ENCODE measurements at places on chromosomes 4 and X. TPM values are rescaled to one million over a fixed set of nuclear protein-coding genes. Genes with fewer than 3 reads are reported as not detected.

DNA sequence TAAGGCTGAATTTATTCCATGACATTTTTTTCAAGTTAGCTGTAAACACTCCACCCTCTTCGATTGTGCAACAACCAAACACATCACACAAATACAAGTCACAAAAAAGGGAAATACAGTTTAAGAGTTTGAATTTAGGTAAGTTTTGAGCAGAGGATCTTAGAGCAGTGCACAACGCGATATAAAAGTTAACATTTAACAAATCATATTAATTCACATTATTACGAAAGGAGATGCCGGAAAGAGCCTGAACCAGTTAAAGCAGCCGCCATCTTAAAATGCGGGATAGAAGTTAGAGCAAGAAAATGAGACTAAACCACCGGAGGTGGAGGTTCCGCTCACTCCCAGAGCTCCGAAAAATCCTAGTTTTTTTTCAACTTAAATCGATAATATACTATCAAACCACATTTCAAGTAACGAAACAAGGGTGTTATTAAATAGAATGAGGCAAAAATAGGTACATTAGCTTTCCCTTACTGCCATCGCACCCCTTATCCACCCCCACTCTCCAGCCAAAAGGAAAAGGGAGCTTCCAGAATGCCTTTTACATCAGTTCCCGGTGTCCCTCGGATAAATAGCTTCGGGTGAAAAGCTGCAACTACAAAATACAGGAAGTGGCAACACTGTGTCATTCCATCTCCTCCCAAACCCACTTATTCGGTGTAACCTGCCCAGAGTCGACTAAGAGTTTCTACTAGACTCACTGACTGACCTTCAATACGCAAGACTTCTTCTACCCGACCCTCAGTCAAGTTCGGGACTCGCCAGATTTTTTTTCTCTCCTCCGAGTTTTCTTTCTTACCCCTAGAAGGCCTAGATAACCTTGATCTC, 1.9 kb downstream of the UBE2D3 start:
- DNase-seq, result no peak

DNA sequence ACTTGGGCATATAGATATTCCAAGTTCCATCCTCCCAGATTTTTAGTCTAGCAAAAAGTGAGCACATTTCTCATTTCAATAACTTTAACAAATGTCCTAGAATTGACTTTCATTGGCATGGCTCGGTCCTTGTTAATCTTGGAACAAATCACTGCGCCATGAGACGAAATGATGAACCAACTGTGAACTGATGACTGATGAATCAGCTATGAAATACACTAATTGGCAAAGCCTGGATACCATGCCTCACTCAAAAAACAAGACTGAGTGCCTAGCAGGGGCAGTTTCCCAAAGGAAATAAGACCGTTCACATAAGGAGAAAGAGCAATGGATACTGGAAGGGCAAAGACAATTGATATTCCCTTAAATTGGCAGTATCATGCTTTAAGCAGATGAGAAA, 248.6 kb upstream of the VEGFC start:
- no peak for DNase-seq

DNA sequence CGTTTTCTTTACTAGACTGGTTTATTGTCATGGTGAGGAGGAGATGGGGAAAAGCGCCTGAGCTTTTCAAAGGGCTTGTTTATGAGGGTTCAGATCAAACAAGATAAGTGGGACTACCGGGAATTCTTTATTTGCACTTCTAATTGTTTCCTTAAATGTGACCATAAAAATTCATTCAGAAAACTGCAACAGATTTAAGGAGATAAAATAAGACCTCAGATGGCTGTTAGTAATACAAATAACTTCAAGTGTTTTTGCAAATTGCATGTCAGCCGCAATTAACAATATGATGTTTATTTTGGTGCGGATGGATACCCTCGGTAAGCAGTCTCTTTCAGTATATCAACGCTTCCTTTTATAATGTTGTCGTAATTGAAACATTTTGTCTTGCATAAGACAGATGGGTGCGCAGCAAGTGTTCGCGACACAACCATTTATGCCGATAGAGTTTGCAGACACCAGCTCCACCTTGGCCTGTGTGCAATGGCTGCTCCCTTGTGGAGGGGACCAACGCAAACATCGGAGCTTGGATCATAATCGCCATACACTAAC, 151.0 kb downstream of the C4orf33 start:
- no peak for DNase-seq

GRCh38 chr4:72631296-72631695, 62.3 kb upstream of the ADAMTS3 start:
- no peak for DNase-seq

DNA sequence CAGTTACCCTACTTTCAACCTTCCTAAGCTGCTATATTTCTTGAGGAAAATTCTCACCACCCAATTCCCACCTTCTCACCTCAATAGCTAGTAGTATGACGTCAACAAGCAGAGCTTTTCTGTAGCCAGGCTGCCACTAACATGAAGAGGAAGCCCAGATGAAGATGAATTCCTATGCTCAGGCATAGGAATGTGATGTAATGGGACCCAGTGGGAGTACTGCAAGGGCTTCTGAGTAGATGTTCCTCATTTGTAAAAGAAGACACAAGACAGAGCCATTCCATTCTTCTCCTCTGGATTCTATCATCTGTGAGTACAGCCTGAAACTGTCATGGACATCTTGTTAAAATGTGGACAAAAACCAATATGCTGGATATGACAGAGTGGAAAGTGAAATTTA, 81.6 kb upstream of the KLF3 start:
- DNase-seq, result no peak

DNA sequence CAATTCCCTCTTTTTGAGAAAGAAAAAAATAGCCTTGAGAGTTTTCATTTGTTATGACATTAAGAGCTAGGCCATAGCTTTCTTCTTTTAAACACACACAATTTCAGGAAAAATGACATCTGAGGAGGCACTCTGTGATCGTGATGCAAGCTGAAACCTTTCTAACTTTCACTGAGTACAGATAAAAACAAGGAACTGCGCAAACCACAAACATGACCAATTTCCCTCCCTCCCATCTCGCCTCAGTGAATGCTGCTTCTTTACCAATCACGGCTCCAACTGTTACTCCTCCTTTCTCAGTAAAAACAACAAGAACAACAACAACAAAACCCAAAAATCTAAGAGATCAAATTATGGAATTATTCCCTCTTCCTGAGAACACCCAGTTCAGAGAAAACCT, 626.8 kb downstream of the TLL1 start:
- DNase-seq, result no peak

- DNase-seq, result no peak
These were observed 10.3 kb downstream of the CENPI start for GRCh38 chrX:101108284-101108683.

- DNase-seq, result no peak
These were observed 72.8 kb upstream of the INTU start for GRCh38 chr4:127559981-127560380.

DNA sequence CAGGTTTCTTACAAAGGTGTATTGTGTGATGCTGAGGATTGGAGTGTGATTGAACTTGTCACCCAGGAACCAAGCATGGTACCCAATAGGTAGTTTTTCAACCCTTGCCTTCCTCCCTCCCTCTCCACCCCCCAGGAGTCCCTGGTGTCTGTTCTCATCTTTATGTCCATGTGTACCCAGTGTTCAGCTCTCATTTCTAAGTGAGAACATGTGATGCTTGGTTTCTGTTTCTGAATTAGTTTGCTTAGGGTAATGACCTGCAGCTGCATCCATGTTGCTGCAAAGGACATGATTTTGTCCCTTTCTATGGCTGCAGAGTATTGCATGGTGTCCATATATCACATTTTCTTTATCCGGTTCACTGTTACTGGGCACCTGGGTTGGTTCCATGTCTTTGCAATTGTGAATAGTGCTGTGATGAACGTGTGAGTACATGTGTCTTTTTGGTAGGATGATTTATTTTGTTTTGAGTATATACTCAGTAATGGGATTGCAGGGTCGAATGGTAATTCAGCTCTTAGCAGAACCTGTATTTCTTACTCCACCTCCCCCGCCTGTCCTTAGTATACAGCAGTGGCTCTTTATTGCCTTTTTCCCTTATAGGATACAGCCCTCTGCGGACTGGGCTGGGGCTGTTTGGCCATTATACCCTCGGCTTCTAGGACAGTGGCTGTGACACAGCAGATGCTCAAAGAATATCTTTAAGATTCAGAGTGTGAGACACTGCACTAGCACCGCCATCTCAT, 145.4 kb downstream of the PTTG2 start:
- no peak for DNase-seq

- DNase-seq, result no peak
These were observed 22.8 kb upstream of the TLR2 start for GRCh38 chr4:153661215-153661822.

The MAGEA2 gene
- total RNA-seq, result not detected

DNA sequence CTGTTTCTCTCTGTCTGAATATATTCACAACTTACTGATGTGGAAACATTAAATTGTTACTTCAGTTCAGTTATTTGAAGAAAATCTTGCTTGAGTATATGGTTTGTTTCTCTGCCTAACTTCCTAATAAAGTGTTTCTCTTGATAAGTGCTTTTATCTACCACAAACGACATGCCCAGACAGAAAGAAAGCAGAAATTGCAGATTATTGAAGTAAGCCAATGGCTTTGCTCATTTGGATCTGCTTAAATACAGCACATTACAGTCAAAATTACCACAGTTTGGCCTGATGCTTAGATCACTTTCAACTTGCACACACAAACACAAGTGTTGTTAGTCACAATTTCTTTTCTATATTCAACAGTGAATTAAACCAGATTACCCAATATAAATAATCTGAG, 68.0 kb downstream of the ATOH1 start:
- DNase-seq, result no peak

DNA sequence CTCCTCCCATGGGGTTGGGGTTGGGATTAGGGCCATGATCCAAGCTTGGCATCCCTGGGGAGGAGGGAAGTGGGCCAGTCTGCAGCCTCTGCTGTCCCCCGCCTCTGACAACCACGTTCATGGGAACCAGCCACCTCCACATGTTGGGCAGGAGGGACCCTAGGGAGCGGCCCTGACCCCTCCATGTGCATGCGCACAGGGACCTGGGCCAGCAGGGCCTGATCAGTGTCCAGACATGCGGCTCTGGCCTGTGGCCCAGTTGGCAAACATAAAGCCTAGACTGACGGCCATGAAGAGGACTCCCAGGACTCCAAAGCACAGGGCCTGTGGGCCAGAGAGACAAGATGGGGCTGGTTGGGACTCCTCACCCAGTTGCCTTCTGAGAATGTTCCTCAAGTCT, 11.3 kb downstream of the SLC38A5 start:
- DNase-seq, result no peak

DNA sequence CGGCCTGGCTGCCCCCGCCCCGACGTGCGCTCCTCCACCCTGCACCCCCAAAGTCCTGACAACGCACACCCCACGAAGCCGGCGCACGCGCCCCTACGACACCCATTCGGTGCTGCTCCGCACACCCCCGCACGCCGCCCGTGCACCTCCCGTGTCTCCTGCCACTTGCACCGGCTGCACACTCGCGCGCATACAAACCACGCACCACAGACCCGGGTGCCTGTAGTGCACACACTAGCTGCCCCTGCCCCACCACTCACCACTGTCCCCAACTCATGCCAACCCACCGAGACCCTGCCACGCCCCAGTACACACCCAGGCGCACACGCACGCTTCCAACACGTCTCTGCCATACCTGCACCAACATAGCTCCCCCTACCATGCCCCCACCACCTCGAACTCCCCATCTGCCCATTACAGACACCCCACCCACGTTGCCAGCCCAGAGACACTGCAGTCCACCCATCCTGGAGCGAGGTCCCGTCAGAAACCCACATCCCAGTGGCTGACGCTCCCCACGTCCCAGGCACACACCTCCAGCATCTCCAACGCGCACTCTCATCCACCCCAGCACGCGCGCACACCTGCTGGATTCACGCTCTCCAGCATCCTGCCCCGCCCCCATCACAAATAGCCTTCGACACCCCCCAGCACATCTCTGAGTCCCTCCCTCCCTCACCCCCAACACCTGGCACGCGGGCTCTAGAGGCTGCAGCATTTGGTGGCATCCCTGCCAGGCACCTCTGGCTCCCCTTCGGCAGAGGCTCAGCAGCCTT, 4.2 kb upstream of the DUSP9 start:
- DNase-seq, result no peak

DNA sequence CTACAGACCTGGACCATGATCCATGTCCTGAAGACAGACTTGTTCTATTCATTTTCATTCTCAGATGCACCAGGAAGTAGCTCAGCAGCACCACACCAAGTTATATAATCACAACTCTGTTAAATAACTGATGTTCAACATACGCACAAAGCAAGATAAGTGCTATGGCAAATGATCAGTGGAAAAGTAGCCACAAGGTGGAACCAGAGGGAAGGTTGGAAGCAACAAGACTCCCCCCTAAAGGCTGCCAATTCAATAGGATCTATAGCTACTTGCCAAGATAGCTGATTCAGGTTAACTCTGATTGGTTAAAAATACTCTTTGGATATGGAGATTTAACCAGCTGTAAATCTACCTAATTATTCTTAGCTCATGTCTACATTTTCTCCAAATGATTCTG, 23.7 kb upstream of the FAM47B start:
- no peak for DNase-seq

DNA sequence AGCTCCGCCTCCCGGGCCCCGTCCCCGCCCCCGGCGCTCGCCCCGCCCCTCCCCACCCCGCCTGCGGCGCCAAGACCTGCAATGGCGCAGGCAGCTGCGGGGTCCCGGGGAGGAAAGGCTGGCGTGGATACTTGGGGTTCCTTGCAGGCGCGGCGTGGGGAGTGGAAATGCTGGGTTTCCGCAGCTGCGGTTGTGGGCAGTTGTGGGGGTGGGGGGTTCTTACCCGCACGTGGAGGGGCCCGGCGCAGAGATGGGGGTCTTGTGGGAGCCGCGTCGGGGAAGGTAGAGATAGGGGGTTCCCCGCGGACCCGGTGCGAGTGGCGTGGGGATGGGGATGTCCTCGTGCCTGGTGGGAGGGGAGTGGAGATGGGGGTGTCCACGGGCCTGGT, 680 bp upstream of the ASMTL start:
- peak; percentile 80 for DNase-seq

DNA sequence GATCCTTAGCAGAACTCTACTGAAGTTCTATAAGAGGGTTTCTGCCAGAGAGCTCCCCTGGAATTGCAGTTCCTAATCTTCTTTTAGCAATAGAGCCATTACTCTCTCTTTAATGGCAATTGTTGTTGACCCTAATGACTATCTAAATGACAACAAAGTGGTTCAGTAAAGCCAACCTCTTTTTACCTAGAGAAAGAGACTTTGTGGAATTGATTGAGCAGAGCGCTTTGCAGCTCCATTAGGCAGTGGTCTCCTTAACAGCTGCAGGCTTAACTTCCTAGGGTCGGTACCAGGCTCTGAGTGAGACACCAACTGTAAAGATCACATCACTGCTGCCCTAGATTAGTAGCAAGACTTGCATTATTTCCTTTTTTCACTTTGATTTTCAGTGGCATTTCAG, 1472.9 kb upstream of the TENM3 start:
- DNase-seq, result no peak

The PLP1 gene
- not detected for total RNA-seq

GRCh38 chrX:23749576-23749975, 6.5 kb upstream of the ACOT9 start:
- DNase-seq, result no peak

The TRIML2 gene
- not detected for total RNA-seq

Data from CD8-positive, alpha-beta memory T cell (primary cell).